ENCODE measurements at places on chromosomes 1 and 21. TPM values are rescaled to one million over a fixed set of nuclear protein-coding genes. Genes with fewer than 3 reads are reported as not detected.

ACP6 gene
- total RNA-seq, result 6.1 TPM

IL22RA1 gene
- not detected for total RNA-seq

CD1D gene
- total RNA-seq, result not detected

OR2L2 gene
- total RNA-seq, result not detected

IL6R gene
- 8.8 TPM for total RNA-seq

FCRL2 gene
- not detected for total RNA-seq

AZIN2 gene
- 1.5 TPM for total RNA-seq

KRTAP12-2 gene
- total RNA-seq, result not detected

TMCO4 gene
- 25.9 TPM for total RNA-seq

APOBEC4 gene
- total RNA-seq, result not detected

ALDH9A1 gene
- 113 TPM for total RNA-seq

S100A7A gene
- not detected for total RNA-seq

CXADR gene
- not detected for total RNA-seq

OPTC gene
- total RNA-seq, result not detected

BATF3 gene
- 0.86 TPM for total RNA-seq

CITED4 gene
- total RNA-seq, result not detected

RBP7 gene
- total RNA-seq, result not detected

PTPN7 gene
- not detected for total RNA-seq

HRNR gene
- not detected for total RNA-seq

TRAF3IP3 gene
- total RNA-seq, result not detected

KRTAP7-1 gene
- not detected for total RNA-seq

RAD54L gene
- total RNA-seq, result 3.0 TPM

DENND2D gene
- 5.1 TPM for total RNA-seq

SHISAL2A gene
- not detected for total RNA-seq

KDM5B gene
- 74.7 TPM for total RNA-seq

S100A12 gene
- total RNA-seq, result not detected

UBL4B gene
- total RNA-seq, result not detected

KLHDC9 gene
- total RNA-seq, result 5.6 TPM

SKI gene
- 26.8 TPM for total RNA-seq

CAPN8 gene
- 0.25 TPM for total RNA-seq
